Progenitor cell of endocrine pancreas (in vitro differentiated cells): ENCODE measurements at places on chromosomes 6 and 20. TPM values are rescaled to one million over a fixed set of nuclear protein-coding genes. Genes with fewer than 3 reads are reported as not detected.
A peak's percentile ranks its signal among the peaks of the same experiment; 100 is the strongest.

- H3K4me1 ChIP-seq: peaks cover 1% of the 10 kb centered on the region
- no peaks in the 10 kb centered on the region for H3K36me3 ChIP-seq
- no peak overlapping the region for H3K4me3 ChIP-seq
- no peak for DNase-seq
Observed at GRCh38 chr20:34150306-34151000, 38.4 kb upstream of the EIF2S2 start.

- H3K27ac ChIP-seq: no peak overlapping the region
- peaks cover 2% of the 10 kb centered on the region for H3K36me3 ChIP-seq
- no peak overlapping the region for H3K4me3 ChIP-seq
- peaks cover 5% of the 10 kb centered on the region for H3K4me1 ChIP-seq
Observed at GRCh38 chr6:82283771-82284410, 36.3 kb upstream of the IBTK start.

The TRDN gene
- total RNA-seq: 0.11 and 0.12 TPM in 2 replicates

DNA sequence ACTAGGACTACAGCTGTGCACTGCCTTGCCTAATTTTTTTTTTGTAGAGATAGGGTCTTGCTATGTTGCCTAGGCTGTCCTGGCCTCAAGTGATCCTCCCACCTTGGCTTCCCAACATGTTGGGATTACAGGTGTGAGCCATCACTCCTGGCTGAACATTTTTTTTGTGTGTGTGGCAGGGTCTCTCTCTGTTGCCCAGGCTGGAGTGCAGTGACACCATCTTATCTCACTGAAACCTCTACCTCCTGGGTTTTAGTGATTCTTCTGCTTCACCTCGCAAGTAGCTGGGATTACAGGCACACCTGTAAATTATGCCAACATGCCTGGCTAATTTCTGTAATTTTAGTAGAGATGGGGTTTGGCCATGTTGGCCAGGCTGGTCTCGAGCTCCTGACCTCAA lies 25.3 kb downstream of the PANK2 start:
- H3K4me1 ChIP-seq: peaks cover 5% of the 10 kb centered on the region
- no peaks in the 10 kb centered on the region for H3K27me3 ChIP-seq
- DNase-seq: no peak
- no peak overlapping the region for H3K4me3 ChIP-seq
- peaks cover 45% of the 10 kb centered on the region for H3K36me3 ChIP-seq
- peak overlapping the region; percentile 84 for H3K27ac ChIP-seq

DNA sequence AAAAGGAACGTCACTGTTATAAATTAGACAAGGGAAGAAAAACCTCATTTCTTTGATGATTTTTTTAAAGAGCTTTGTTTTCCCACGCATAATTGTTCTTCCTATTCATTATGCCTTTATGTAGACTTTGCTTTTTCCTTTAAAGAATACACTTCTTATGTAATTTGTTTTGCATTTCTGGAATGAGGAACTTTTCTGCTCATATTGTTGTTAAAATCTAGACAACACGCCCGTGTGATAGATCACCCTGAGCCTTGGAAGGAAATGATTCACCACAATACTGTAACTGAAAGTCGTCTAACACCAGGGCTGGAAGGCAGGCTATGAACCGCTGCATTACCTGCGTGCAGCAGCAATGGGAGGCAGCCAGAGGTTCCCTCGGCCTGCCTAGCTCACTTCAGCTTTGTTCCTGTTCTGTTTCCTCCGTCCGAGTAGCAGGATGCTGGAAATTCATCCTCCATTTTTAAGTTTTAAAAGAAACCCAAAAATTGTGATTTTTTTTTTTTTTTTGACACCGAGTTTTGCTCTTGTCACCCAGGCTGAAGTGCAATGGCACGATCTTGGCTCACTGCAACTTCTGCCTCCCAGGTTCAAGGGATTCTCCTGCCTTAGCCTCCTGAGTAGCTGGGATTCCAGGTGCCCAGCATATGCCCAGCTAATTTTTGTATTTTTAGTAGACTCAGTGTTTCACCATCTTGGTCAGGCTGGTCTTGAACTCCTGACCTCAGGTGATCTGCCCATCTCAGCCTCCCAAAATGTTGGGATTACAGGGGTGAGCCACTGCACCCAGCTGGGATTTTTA lies 49.6 kb upstream of the ZNF217 start:
- no peak for DNase-seq
- H3K36me3 ChIP-seq: no peaks in the 10 kb centered on the region
- peak overlapping the region; percentile 89 for H3K27ac ChIP-seq
- H3K27me3 ChIP-seq: no peaks in the 10 kb centered on the region

DNA sequence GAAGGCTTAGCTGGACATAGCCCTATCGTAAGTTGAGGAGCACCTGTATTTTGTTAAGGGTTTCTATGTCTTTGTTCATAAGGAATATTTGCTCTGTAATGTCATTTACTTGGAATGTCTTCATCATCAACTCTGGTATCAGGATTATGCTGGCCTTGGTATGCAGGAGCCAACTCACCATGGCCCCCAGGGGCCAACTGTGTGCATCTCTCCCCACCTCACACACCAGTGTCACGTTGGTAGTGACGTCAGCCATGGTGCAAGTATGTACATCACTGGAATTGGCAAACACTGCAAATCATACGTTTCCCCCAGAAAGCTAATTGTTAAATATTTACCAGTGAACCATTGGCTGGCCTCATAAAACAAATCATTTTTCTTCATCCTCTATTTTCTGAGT lies 70.8 kb downstream of the YTHDF1 start:
- DNase-seq: no peak
- peaks cover 1% of the 10 kb centered on the region for H3K36me3 ChIP-seq
- no peak overlapping the region for H3K4me3 ChIP-seq
- H3K27ac ChIP-seq: no peak overlapping the region

- peaks cover 27% of the 10 kb centered on the region for H3K27me3 ChIP-seq
- H3K4me3 ChIP-seq: no peak overlapping the region
- DNase-seq: no peak
Observed at GRCh38 chr6:12339022-12339421, 48.9 kb downstream of the EDN1 start.

The FGD2 gene
- not detected in 2 replicates for total RNA-seq

GRCh38 chr20:12949429-12949980 lies 59.3 kb upstream of the SPTLC3 start:
- H3K36me3 ChIP-seq: no peaks in the 10 kb centered on the region
- H3K4me1 ChIP-seq: peaks cover 12% of the 10 kb centered on the region
- H3K27ac ChIP-seq: no peak overlapping the region
- no peak overlapping the region for H3K4me3 ChIP-seq
- no peaks in the 10 kb centered on the region for H3K27me3 ChIP-seq

The FAM217A gene
- total RNA-seq: 0.13 TPM in 1 of 2 replicates, not detected in the other

The EPPIN gene
- not detected in 2 replicates for total RNA-seq

- H3K4me1 ChIP-seq: no peaks in the 10 kb centered on the region
- no peaks in the 10 kb centered on the region for H3K27me3 ChIP-seq
- H3K4me3 ChIP-seq: no peak overlapping the region
- H3K36me3 ChIP-seq: no peaks in the 10 kb centered on the region
Observed at GRCh38 chr6:49118478-49118877, 344.6 kb downstream of the MMUT start.

- H3K4me1 ChIP-seq: peaks cover 62% of the 10 kb centered on the region
- H3K36me3 ChIP-seq: no peaks in the 10 kb centered on the region
- H3K27ac ChIP-seq: peak overlapping the region; percentile 90
Observed at GRCh38 chr6:167238146-167238693, 52.9 kb upstream of the UNC93A start.

GRCh38 chr6:24529985-24530384 lies 35.2 kb downstream of the ALDH5A1 start:
- H3K4me3 ChIP-seq: no peak overlapping the region
- peaks cover 12% of the 10 kb centered on the region for H3K36me3 ChIP-seq
- H3K27ac ChIP-seq: no peak overlapping the region

DNA sequence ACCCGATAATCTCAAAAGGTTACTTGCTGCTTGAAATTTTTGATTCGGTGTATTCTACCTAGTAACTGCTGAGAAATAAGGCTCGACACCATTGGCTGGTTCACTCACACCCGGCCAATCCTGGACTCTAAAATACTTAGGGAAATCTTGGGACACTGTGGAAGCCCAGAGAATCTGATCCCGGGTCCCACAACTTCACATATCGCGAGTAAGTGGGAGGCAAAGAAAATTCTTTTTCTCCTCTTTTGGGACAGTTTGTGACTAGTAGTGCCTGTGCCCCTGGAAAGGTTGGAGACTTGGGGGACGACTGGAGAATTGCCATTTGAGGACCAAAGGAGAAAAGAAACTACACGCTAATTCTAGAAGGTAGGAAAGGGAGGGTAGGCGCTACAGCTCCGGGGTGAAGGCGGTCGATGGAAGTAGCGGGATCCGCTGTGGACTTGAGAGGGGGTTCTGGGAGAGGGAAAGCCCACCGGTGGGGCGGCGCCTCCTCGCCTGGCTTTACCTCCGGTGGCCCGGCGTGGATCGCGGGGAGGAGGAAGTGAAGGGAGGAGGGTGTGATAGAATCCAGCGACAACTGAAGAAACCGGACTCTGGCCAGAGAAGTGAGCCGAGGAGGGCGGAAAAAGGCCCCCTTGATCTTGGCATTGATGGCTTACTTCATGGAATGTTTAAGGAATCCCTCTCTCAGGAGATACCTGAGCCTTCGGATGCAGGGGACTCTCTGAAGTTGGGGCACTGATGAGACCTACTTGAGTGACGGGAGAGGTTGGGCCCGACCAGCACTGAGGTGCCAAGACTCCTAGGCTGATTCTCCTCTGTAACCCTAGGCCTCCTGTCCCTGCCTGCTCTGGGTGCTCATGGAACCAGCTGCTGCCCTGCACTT lies 18.8 kb upstream of the BTN3A3 start:
- peaks cover 11% of the 10 kb centered on the region for H3K4me1 ChIP-seq
- no peak overlapping the region for H3K4me3 ChIP-seq
- no peaks in the 10 kb centered on the region for H3K27me3 ChIP-seq
- DNase-seq: peak; percentile 48
- no peak overlapping the region for H3K27ac ChIP-seq

The MYLK2 gene
- total RNA-seq: 0.38 and 0.42 TPM in 2 replicates

The BCAS1 gene
- total RNA-seq: 0.81 and 1.00 TPM in 2 replicates

The FAM83D gene
- total RNA-seq: 12.6 and 13.8 TPM in 2 replicates

- H3K27ac ChIP-seq: no peak overlapping the region
- no peaks in the 10 kb centered on the region for H3K36me3 ChIP-seq
- no peak for DNase-seq
- H3K4me3 ChIP-seq: no peak overlapping the region
- no peaks in the 10 kb centered on the region for H3K27me3 ChIP-seq
Observed at GRCh38 chr20:5220321-5221060, 93.7 kb downstream of the CDS2 start.

DNA sequence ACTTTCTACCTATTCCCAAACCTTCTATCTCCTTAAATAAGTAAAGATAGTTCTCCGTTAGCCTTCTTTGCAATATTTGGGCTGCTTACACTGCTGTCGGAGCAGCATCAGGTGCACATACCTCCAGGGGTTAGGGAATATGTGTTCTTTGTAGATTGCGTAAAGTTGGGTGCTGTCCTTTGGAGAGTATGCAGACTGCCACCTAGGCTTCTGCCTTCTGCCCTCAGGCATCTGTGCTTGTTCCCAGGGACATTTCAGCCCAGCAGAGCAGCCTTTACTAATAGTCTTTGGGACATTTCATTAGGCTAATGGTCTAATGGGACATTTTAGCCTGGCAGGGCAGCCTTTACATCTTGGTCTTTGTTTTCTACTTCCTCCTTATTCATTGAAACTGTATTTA lies 260.6 kb downstream of the TPBG start:
- H3K4me3 ChIP-seq: no peak overlapping the region
- no peak overlapping the region for H3K27ac ChIP-seq
- H3K4me1 ChIP-seq: no peaks in the 10 kb centered on the region

The BLOC1S5 gene
- total RNA-seq: 24.4 and 26.4 TPM in 2 replicates

GRCh38 chr6:139942331-139942730 lies 567.9 kb upstream of the CITED2 start:
- H3K4me1 ChIP-seq: peaks cover 3% of the 10 kb centered on the region
- no peak overlapping the region for H3K4me3 ChIP-seq
- no peaks in the 10 kb centered on the region for H3K36me3 ChIP-seq

- no peak overlapping the region for H3K4me3 ChIP-seq
- H3K27me3 ChIP-seq: peaks cover 3% of the 10 kb centered on the region
- peaks cover 2% of the 10 kb centered on the region for H3K4me1 ChIP-seq
- no peak overlapping the region for H3K27ac ChIP-seq
- DNase-seq: no peak
Observed at GRCh38 chr6:75993236-75994162, 79.0 kb downstream of the IMPG1 start.

The TSPO2 gene
- not detected in 2 replicates for total RNA-seq

GRCh38 chr20:44069203-44070011 lies 117.6 kb downstream of the JPH2 start:
- H3K27ac ChIP-seq: no peak overlapping the region
- DNase-seq: no peak
- H3K4me3 ChIP-seq: no peak overlapping the region
- H3K36me3 ChIP-seq: no peaks in the 10 kb centered on the region
- H3K27me3 ChIP-seq: no peaks in the 10 kb centered on the region

The HLA-DRB5 gene
- total RNA-seq: 0.60 and 0.71 TPM in 2 replicates

DNA sequence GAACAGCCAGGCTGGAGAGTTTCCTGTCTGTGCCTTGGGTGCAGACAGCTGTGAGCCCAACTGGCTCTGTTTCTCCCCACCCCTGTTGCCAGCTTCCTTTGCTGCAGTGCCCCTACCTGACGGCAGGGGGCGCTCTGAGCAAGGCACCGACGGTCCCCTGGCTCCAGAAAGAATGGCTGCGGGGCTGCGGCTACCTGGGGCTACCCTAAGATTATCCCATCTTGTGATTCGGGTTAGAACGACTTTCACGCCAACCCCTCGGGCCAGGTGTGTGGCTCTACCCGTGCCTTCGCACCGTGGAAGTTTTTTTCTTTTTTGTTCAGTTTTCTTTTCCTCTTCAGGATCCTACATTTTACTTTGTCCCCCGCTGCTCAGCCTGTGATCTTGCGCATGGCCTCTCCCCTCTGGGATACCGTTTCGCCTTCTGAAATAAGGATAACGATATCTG lies 33.4 kb upstream of the AAR2 start:
- no peaks in the 10 kb centered on the region for H3K27me3 ChIP-seq
- peak; percentile 75 for DNase-seq
- H3K4me3 ChIP-seq: no peak overlapping the region
- H3K36me3 ChIP-seq: peaks cover 2% of the 10 kb centered on the region
- no peak overlapping the region for H3K27ac ChIP-seq
- no peaks in the 10 kb centered on the region for H3K4me1 ChIP-seq

GRCh38 chr6:136783495-136784270 lies 8.6 kb downstream of the MAP3K5 start:
- DNase-seq: no peak
- H3K27me3 ChIP-seq: peaks cover 30% of the 10 kb centered on the region
- H3K36me3 ChIP-seq: no peaks in the 10 kb centered on the region
- peaks cover 2% of the 10 kb centered on the region for H3K4me1 ChIP-seq
- H3K27ac ChIP-seq: no peak overlapping the region
- no peak overlapping the region for H3K4me3 ChIP-seq
